ENCODE measurements at places on chromosomes 11 and 22.
A peak's percentile ranks its signal among the peaks of the same experiment; 100 is the strongest.

- DNase-seq, result no peak
Measured at GRCh38 chr11:93236741-93237675, 39.2 kb upstream of the SLC36A4 start.

DNA sequence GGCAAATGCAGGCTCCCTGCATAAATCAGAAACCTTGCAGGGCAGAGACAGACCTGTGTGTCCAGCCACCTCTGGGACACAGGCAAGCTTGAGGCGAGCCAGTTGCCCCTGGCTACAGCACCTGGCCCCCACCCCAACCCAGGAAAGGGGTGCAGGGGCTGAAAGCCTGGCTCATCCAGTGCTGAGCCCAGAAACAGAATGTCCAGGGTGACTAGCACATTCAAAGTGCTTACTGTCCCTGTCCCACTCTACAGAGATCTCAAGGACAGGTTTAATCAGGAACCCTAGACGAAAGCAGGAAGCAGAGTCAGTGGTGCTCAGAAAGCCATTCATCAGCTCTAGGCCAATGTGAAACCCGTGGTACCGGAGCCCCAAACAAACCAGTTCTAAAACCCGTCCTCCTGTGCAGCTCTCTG lies 31.9 kb downstream of the PLEKHA7 start:
- no peak for DNase-seq

GRCh38 chr22:38320605-38321402 lies 3.6 kb upstream of the CSNK1E start:
- DNase-seq, result no peak

- no peak for DNase-seq
Measured at GRCh38 chr11:69467646-69468045, 13.8 kb upstream of the LINC01488 start.

GRCh38 chr22:28142361-28142961 lies 223.4 kb upstream of the PITPNB start:
- DNase-seq, result no peak

- DNase-seq, result no peak
Measured at GRCh38 chr22:35541254-35541748, 670 bp downstream of the RASD2 start.

DNA sequence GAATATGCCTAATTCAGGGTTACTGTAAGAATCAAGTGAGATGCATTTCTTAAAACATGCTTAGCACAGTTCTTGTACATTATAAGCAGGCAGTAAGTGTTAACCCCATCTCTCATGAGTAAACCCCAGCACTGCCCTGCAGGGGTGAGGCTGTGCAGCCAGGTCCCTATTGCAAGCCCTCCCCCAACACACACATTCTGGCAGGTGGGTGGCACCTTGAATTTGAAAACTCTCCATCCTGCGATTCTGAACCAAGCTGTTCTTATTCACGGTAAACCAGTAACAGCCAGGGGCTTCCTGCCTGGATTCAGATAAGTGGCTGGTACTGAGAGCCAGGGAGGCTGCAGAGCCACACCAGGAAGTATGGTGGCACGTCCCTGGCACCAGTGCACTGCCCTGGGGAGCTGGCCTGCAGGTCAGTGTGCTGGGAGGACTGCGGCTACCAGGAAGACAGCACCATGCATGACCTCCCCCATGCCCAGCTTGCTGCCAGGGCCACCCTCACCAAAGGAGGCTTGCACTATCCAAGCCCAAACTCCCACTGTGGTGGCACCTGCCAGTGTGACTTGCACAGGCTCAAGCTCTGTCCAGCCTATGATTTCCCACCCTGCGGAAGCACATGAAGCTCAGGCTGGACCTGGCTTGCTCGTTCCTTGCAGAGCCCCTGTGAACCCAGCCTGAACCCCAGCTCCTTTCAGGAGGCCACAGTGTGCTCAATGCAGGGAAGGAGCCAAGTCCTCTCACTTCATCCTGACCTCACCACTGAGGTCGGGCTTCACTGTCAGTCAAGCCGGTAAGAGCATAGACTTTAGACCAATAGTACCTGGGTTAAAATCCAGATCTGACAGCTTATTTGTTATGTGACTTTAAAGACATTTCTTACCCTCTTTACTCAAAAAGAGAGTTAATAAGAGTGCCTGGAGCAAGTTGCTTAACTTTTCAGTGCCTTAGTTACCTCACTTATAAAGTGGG lies 88.1 kb downstream of the MICAL2 start:
- DNase-seq, result no peak

DNA sequence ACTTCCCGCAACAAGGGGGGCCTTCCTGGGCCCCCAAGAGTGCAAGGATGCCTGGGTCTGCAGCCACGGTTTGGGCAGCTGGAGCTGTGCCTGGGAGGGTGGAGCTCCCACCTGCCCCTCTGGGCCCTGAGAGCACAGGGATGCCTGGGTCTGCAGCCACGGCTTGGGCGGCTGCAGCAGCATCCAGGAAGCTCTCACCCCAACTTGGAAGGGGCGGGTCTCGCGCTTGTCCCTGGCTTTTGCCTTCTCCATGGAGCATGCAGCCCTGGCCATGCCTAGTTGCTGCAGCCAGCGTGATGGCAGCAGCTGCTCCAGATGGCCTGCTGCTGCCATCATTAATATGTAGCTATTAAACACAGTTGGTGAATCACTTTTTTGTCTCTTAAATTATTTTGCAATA lies 35.4 kb downstream of the NAGA start:
- DNase-seq, result no peak

DNA sequence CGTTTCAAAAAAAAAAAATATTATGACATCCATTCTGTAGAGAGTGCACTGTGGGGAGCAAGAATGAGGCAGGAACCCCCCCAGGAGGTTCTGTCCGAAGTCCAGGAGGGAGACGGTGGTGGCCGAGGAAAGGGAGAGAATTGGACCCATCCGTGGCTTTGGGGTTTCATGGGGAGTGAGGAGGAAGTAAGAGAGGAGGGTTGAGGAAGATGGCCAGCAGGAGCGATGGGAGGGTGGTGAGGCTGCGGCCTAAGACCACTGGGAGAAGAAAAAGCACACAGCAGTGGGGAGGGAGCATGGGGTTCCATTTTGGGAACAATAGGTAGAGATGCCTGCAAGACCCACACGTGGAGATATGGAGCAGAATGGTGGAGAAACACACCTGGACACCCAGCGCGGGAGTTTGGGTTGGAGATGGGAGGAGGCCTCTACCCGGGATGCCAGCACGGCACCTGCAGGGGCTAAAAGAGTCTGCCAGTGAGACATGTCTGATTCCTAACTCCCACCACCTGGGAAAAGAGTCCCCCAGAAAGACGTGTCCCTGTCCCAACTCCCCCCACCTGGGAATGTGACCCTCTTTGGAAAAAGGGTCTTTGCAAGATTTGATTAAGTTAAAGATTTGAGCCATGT lies 72.5 kb upstream of the SHANK2 start:
- no peak for DNase-seq

GRCh38 chr22:40666151-40666848 lies 13.0 kb upstream of the MCHR1 start:
- no peak for DNase-seq

DNA sequence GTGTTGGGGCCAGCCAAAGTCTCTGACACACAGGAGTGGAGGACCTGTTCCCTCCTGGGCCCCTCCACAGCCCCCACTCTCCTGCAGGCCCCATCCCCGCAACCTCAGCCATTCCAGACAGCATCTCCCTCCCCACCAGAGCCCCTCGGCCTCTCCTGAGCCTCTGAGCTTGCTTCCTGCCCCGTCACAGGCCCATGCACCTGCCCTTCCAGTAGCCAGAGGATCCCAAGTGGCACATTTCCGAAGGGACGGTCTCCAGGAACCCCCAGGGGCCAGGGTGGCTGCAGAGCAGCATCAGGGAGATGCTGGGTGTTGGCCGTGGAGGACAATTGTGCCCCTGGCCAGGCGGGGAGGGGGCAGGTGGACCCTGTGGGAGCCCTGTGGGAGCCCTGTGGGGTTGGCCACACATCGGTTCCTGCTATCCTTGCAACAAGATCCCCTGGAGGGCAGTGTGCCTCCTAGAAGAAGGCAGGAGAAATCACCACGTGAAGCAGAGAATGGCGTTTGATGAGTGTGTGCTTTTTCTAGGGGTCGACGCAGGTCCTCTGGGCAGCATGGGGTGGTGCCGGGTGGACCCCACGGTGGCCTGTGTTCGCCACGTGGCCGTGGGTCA lies 45.3 kb upstream of the PPARA start:
- DNase-seq, result no peak

DNA sequence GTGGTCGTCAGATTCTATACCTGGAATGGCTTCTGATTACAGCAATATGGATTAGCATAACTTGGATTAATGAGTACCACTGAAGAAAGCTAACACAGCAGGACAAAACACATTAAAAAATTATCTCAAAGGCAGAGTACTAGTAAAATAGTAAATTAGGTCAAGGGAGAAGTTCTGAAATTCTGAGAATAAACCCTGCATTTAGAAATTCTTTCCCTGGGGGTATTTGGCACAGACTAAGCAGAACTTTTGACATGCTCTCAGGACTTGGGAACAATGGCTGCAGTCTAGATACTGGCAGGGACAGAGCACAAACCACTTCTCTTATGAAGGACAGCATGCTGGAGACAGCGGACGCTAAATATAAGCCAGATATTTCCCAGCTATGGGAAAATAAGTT lies 85.6 kb upstream of the GRIA4 start:
- DNase-seq, result no peak

GRCh38 chr11:76685831-76686230 lies 15.3 kb upstream of the LRRC32 start:
- DNase-seq, result no peak

DNA sequence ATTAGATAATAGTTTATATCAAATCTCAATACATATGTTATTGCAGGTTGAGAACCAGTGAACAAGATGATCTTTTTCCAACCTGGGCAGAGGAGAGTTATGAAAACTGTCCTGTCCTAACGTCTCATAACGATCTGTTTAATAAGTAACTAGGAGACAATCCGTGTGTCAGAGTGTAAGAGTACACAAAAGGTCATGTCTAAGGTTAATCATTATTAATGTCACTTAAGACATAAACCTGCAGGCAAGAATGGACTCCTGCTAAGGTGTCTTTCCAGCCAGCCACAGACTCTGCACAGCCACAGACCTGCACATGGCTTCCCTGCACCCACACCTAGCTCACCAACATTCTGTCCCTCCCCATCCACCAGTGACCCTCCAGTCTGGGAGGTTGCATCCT lies 10.1 kb downstream of the SLC5A4 start:
- no peak for DNase-seq

DNA sequence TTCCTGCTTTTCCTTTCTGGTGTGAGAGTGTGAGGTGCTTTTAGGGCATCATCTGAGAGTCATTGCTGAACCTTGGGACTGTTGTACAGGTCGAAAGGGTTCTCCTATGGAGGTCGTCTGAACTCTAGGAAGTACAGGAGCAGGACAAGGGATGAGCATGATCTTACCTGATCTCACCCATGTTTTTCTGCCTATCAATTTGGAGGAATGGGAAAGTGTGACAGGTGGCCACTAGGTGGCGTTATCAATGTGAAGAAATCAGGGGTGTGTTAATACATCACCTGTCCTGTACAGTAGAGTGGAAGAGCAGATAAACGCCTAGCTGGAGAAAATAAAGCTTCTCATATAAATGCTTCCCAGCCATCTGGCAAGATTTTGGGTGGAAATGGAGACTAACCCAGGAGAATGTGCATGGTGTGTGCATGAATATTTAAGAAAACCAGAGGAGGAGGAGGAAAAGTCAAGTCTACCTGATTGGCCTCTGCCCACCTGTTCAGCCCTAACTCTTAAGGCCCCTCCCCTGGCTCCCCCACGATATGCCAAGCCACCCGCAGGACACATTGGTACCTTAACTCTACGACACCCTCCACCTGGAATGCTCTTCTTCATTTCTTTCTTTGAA lies 72.0 kb upstream of the NARS2 start:
- DNase-seq, result peak; percentile 45

- no peak for DNase-seq
Measured at GRCh38 chr11:68411501-68411991, 49.0 kb upstream of the PPP6R3 start.

GRCh38 chr11:115153135-115153534 lies 351.1 kb downstream of the CADM1 start:
- DNase-seq, result no peak

GRCh38 chr22:41668971-41669911 lies 19.4 kb downstream of the SNU13 start:
- DNase-seq, result no peak

DNA sequence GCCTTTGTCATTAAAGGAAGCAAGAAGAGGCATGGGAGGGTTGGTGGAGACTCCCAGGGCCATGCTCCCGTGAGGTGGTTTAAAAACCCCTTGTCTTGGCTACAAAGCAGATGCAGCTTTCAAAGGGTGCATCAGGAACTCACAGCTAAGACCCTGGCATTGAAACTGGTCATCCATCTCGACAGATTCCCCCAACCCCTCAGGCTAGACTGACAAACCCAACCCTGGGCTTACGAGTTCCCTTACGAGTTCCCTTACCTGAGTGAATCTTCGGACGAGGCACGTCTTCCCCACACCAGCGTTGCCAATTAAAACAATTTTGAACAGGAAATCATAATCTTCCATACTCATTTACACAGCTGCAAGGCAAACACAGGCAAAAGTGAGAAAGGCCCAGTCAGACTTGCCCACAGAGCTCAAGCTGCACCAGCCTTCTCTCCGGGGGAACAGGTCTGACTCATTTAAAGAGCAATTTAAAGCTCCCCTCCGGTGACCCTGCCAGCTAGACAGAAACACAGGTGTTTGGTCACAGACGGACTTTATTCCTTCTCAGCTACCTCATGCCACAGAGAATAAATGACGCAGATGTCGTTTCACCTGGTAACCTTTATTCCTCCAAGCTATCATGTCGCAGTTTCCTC lies 74.6 kb downstream of the RAB30 start:
- DNase-seq, result no peak

- DNase-seq, result no peak
Measured at GRCh38 chr11:111426617-111427016, 47.5 kb upstream of the POU2AF1 start.

DNA sequence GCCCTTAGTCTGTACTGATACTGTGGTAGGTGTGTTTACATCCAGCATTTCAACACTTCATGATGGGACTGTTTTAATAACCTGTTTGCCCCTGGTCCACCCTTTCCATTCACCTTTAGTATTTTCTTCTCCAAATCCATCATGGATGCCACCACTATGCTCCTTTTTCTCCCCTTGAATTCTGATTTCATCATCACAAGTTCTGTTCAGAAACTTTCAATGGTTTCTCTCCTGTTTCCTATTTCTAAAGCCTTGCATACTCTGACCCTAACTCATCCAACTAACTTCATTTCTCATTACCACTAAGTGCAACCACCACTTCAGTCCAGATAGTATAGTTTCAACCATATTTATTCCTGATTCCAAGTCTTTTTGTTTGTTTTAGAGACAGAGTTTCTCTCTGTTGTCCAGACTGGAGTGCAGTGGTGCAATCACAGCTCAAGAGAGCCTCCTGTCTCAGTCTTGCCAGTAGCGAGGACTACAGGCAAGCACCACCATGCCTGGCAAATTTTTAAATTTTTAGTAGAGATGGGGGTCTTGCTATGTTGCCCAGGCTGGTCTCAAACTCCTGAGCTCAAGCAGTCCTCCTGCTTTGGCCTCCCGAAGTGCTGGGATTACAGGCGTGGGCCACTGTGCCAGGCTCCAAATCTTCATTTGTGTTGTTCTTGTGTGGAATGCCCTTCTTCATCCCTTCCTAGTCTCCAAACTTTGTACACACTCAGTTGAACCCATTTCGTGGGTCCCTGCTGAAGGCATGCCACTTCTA lies 1.2 kb upstream of the LIN7C start:
- DNase-seq, result no peak

All from activated T-cell treated with anti-CD3 and anti-CD28 coated beads for 4 hours (primary cell).